ENCODE measurements at places on chromosomes 4 and X.

- DNase-seq, result no peak
Observed at GRCh38 chrX:54747733-54748393, 50.2 kb downstream of the ITIH6 start.

GRCh38 chr4:24984602-24985532 is 45.9 kb downstream of the LGI2 start:
- DNase-seq, result no peak

GRCh38 chr4:148211533-148211932 is 230.7 kb downstream of the NR3C2 start:
- DNase-seq, result no peak

GRCh38 chr4:132266374-132266773 is 882.7 kb upstream of the PCDH10 start:
- no peak for DNase-seq

DNA sequence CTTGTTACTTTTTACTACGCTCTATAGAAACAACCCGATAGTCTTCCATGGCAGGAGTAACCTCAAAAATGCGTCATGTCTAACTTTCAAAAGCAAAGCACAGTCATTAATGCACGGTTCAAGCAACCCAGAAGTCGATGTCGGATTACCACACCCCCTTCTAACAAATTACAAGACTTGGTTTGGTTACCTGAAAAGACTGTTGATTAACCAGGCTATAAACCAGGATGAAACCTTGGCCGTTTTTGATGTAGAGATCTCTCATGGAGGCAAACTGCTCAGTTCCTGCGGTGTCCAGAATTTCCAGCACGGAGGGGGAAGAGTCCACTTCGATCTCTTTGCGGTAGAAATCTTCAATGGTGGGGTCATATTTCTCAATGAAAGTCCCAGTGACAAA is 2.4 kb downstream of the RAP2C start:
- no peak for DNase-seq

DNA sequence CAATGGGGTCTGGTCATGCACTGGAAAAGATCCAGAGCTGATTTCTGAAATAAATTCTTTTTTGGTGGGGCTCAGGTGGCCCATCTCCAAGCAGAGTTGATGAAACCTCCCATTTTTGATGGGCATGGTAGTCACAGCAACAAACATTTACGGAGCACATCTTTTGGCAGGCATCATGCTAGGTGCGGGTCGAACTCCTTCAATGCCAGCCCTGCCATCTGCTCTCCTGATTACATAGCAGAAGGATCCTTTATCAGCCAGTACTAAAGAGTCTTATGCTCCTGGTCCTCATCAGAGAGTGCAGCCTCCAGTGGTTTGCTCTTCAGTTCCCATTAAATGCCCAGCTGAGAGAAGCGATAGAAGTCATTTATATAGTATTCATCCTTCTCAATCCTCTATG is 121.7 kb downstream of the GRXCR1 start:
- DNase-seq, result no peak

DNA sequence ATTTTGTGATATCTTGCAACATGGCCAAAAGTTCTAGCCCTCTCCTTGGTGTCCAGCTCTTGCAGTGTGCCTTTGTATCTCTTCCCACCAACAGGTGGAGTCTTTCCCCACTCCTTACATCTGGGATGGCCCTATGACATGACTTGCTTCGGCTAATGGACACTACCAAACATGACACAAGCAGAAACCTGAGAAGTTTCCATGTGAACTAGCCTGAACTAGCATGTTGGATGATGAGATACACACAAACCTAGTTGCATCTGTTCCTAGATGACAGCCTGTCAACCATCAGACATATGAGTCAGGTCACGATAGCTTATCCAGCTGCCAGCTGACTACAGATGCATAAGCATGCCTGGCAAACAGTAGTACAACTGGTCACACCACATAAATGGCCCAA is 207.5 kb upstream of the FTHL17 start:
- no peak for DNase-seq

- no peak for DNase-seq
Observed at GRCh38 chr4:95563638-95564337, 15.0 kb upstream of the UNC5C start.

DNA sequence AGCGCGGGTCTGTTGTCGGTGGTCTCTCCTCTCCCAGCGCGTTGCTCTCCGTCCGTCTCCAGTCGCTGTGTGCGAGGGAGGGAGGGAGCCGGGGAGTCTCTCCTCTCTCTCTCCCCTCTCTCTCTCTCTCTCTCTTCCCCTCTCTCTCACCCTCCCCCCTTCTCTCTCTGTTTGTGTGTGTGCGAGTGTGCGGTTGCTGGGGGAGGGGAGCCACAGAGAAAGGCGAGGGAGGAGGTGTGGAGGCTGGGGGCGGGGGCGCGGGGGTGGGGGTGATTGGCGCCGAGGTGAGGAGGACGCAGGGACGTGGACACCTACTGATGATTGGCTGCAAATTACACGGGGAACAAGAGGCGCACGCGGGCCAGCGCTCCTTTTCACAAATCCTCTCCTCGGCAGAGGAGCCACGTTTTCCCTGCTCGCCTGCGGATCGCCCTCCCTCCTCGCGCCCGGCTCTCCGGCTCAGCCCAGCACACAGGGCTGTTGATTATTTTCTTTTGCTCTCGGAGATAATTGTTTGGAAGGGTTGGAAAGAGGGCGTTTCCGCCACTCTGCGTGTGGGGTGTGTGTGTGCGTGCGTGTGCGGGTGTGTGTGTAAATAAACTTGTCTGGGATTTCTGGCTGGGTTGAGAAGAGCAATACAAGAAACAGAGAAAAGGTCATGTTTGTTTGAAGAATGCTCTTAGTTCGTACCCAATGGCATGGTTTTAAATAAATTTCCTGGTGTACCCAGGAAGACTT is at the start of gene CXXC4:
Gene CXXC4 (minus strand): TSS at position 73 of the 738 bp plus-strand sequence. CDS start 3,092 bp downstream, outside the sequence.
- DNase-seq, result peak; percentile 35

- no peak for DNase-seq
Observed at GRCh38 chrX:16119353-16120220, 3.8 kb upstream of the GRPR start.

DNA sequence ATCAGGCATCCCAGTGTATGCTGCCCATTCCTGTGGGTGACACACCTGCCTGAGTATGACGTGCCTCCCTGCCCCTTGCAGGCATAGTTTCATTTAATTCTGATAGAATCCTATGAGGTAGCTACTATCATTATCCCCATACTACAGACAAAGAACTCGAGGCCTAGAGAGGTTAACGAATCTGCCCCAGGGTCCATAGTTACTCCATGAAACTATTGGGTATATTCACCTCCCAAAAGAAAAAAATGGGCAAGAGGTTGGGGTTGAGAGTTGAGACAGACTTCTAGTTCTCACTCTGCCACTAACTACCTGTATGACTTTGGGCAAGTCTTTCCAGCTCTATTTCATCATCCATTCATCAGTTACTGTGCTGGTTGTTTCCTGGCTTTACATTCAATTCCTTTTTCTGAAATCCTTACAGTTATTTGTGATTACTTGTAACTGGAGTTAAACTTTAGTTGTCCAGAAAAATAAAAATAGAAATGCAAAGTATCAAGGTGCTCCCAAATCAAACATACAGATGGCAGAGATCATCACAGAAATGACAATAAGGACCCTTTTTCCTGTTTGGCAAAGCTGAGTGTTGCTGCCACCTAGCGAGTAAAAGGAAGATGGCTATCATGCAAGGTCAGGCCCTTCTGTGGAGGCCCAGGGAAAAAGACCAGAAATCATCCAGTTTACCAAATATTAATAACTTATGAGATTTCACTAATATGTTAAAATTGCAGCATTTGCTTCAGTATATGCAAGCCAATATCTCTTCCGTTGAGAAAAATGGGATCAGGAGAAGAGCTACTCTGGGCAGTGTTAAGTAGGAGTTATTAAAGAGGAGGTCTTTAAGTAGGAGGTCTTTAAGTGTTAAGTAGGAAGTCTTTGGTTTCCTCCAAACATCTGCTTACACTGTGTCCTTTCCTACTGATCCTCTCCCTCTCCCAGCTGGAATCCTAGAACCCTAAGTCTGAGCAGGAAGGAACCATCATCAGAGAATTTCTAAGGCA is 17.1 kb upstream of the MAP7D3 start:
- DNase-seq, result peak; percentile 68

DNA sequence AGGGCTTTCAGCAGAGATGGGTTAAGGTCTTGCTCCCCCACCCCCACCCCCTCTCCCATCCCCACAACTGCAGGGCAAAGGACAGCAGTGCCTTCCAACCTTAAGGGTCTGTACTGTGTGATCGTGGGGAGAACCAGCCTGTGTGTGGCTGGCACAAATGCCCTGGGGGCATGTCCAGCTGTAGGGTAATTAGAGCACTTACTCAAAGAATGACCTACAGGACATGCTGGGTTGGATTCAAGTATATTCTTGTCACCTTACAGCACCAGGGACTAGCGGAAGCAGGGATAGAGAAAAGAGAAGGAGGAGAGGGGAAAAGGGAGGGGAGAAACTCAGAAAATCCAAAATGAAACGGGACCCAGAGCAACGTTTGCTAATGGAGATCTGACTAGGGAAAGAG is 191.3 kb upstream of the GATB start:
- no peak for DNase-seq

- DNase-seq, result no peak
Observed at GRCh38 chr4:159400558-159401225, 297.8 kb downstream of the RAPGEF2 start.

DNA sequence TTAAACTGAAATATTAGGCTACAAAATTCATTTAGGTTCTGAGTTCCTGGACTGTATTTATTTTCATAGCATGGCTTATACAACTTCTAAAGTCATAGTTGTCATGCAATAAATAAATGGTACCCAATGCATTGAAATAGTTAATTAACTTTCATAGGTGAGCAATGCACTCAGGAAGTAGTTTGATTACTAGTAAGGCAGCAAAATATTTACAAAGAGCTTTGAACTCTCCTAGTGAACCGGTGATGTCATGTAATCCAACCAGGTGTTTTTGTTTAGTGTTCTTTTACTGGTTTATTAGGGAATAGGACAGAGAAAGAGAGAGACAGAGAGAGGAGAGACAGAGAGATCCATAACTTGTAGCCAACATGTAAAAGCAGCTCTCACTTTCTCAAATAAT is 228.6 kb upstream of the CTSO start:
- DNase-seq, result no peak

GRCh38 chr4:11116940-11117339 is 311.8 kb downstream of the HS3ST1 start:
- no peak for DNase-seq

DNA sequence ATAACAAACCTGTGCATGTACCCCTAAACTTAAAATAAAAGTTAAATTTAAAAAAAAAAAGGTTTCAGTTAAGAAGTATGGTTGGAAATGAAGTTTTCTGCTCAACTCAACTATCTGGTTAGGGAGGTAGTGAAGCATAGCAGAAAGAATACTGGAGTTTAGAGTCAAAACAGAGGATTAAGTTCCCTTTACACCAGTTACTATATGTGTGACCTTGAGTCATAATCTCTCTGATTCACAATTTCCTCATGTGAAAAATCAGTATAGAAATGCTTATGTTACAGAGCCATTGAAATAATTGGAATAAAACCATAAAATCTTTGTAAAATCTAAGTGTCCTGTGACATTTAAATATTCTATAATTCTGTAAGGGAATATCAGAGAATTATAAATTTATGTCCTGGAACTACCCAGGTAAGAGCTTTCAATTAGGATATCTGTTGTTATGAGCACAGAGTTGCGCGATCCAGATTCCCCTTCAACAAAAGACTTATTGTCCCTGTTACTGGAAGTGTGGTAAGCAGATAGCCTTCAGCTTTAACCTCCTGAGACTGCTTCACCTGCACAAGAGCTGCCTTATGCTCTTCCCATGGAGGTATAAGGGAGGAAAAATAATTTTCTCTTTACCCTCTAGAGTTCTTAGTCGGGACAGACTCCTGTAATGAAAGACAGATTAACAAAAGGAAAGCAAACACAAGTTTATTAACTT is 203.8 kb upstream of the NRK start:
- DNase-seq, result no peak

DNA sequence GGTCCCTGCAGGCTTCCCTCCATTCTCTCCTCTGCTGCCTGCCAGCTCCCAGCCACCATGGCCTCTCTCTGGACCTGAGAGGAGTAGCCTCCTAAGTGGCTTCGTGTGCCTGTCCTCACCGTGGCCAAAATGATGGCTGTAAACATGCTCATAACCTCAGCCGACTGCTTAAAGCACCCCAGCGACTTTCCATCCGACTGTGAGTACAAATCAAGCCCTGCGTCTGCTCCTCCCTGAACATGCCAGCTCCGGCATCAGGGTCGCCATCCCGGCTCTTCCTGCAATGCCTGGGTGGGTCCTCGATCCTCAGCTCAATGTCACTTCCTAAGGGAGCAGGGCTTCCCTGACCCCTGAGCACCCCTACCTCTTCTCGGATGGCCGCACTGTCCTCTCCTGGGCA is 3.3 kb upstream of the SORCS2 start:
- DNase-seq, result no peak

GRCh38 chr4:4575284-4576211 is 33.7 kb upstream of the STX18 start:
- DNase-seq, result peak; percentile 67

DNA sequence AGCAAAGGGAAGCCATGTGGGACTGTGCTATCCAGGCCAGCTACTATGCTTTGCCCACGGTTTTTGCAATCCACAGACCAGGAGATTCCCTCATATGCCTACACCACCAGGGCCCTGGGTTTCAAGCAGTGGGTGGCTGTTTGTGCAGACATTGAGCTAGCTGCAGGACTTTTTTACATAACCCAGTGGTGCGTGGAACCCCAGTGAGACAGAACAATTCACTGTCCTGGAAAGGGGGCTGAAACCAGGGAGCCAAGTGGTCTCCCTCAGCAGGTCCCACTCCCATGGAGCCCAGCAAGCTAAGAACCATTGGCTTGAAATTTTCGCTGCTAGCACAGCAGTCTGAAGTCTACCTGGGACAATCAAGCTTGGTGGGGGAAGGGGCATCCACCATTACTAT is 959.9 kb downstream of the FSTL5 start:
- DNase-seq, result no peak

DNA sequence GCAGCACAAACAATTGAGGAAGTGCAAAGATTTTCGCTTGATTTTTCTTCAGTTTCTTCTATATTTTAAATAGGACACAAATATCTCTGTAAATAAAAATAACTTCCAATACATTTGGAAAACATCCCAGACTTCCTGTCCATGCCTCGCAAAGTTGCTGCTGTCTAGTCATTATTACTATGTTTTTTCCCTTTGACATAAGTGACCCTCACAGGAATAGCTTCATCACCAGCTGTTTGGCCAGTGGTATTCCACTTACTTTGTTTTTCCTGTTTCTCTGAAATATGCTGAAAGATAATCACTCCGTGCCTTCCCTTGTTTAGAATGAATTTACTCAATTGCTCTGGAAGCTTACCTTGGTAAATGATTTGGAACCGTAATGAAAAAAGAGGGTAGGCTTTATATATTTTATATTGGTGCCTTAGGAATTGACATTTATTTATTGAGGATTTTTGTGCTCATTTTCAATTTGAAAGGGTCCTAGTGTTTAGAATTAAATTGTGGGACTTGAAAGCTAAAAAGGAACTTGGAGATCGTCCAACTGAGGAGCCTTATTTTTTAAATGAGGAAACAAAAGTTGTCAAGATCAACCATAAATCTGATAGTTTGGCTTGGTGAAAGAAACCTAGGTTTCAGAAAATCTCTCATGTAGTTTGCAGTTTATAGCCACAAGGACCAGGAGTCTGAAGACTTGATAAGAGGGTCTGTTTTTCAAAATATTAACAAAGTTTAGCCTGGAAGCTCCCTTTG is 65.6 kb downstream of the CDKL5 start:
- DNase-seq, result no peak

- DNase-seq, result no peak
Observed at GRCh38 chr4:93764639-93765246, 63.8 kb upstream of the ATOH1 start.

Measured in CD8-positive, alpha-beta T cell (primary cell).